CD4-positive, alpha-beta T cell treated with Interleukin-6 for 4 hours (primary cell): ENCODE measurements at places on chromosomes 5 and 9.

DNA sequence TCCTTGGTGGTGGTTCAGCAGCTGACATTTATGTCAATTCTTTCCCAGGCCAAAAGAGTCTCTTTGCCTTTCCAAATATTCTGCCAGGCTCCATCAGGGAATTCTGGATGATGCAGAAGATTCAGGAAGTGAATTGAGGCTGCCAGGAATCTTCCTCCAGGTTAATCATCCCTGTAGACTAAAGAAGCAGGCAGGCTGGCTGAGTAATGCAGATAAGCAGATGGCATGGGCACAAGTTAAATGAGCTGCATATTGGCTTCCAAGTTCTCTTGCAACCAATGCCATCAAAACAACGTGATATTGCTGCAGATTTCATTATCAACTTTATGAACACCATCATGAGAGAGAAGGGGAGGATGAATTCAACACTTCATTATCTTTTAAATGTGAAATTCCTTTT lies 324.5 kb downstream of the KCNN2 start:
- DNase-seq = no peak

DNA sequence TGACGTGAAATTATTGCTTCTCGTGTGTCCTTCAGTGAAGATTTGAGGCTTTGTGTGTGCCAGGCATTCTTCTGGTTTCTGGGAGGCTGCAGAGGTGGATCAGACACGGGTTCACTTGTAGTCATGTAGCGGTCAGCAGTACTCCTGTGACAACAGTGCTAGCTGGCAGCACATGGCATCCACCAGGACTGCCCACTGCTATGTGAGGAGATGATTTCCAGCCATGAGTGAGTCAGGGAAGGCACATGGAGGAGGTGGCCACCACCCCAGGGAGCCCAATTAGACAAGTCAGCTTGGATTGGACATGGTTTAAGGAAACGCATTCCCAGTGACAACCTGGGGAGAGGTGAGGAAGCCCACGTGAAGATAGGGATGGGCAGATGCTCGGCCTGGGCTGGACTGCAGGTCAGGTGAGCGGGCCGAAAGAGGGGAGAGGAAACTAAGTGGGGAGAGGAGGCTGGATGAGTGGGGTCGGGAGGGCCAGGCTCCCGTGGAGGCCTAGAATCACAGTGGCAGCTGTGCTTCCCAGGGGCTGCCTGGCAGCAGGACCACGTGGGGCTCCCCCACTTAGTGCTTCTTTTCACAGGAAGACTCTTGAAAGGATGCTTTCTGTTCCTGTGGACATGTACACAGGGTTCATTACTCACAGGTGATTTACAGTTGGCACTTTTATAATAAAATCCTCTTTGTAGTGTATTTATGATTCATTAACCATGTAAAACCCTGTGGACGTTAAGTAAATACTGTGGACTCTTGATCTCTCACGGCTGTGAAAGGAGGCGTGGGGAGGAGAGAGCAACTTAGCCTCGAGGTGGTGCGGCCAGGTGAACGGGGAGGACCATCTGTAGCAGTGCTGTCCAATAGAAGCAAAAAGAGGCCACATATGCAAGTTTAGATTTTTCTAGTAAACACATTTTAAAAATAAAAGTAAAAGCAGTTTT lies 80.0 kb upstream of the OTULINL start:
- DNase-seq = no peak

DNA sequence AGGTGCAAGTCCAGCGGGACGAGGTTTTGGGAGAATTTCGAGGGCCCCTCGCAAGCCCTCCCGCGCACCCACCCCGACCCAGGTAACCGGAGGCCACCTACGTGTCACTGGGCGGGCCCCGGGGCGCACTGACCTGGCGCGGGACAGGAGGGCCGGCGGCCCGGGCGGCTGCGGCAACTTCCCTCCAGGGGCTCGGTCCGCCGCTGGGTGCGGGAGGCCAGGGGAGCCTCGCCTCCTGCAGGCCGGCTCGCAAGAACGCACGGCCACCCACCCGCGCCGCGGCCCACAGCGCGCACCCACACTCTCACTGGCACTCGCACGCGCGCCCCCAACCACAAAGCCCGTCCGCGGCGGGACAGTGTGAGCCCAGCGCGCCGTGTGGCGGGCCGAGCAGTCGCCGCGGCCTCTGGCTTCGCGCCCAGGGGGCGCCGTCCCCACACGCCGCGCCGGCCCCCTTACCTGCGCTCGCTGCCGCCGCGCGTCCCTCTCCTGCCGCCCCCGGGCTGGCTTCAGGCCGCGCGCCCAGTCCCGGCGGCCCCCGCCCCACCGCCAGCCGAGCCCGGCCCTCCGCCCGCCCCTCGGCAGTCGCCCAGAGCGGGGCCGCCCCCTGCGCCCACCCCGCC lies 451 bp downstream of the LPAR1 start:
- DNase-seq = no peak

DNA sequence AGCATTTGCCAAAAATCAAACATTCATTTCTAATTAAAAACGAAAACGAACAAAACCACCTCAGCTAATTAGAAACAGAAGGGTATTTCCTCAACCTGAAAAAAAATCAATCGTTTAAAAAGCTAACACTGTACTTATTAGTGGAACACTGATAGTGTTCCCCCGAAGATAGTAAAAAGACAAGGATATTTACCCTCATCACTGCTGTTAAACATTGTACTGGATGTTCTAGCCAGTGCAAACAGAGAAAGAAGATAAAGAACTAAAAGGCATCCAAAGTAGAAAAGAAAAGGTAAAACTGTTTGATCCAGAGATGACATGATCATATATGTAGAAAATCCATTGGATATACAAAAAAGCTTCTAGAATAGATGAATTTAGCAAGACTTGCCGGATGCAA lies 508.3 kb downstream of the DMRTA1 start:
- DNase-seq = no peak

GRCh38 chr9:84481231-84481630 lies 140.7 kb upstream of the SLC28A3 start:
- DNase-seq = no peak

GRCh38 chr5:9094582-9094981 lies 451.3 kb downstream of the SEMA5A start:
- DNase-seq = no peak

DNA sequence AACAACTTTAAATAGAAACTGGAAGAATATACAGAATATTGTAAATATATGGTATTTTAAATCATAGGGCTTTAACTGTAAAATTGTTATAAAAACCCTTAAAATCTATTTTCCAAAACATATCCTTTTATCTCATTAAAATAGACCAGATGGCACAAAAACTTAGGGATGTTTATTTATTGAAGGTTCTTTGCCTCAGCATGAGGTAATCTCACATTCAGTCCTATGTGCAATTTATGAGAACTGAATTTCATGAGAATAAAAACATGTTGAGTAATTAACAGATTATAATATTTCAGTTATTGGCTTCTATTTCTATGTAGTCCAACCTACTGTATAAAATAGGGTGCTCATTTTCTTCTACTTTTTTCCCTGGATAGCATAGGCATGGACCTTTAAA lies 329.2 kb upstream of the PRR16 start:
- DNase-seq = no peak

GRCh38 chr9:74415995-74416394 lies 81.1 kb upstream of the RORB start:
- DNase-seq = no peak

DNA sequence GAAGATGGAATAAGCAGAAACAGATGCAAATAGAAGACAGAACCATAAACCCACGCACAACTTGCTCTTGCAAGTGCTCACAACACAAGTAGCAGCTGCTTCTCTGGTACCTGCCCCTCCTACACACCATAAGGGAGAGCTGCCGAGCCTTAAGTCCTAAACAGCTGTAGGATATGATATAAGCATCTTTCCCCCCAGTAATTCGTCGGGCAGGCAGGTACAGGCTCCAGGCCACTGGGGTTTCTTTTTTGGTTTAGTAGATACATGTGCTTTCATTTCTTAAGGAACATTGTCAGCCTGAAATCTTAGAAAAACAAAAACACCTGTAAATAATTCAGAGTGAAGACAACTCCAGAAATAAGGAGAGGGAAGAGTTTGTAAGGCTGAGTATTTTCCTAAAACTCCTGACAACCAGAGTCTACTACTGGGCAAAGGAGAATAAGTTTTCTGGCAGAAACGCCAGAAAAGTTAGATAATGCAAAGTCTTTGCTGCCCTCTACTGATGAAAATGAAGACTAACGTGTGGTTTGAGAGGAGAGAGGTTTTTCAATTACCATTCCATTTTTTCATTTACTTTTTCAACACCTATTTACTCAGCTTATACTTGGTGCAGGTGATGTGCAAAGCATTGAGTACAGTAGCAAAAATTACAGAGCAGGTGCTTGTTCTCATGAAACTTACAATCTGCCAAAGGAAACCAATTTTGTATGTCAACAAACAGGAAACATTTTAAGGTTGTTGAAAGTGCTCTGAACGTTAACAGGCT lies 20.1 kb upstream of the TCERG1 start:
- no peak for DNase-seq

GRCh38 chr9:2023532-2023931 lies 8.4 kb downstream of the SMARCA2 start:
- no peak for DNase-seq

GRCh38 chr9:32490601-32491000 lies 35.4 kb downstream of the RIGI start:
- no peak for DNase-seq

- DNase-seq = no peak
Observed at GRCh38 chr9:100472268-100472667, 681 bp upstream of the TMEFF1 start.

DNA sequence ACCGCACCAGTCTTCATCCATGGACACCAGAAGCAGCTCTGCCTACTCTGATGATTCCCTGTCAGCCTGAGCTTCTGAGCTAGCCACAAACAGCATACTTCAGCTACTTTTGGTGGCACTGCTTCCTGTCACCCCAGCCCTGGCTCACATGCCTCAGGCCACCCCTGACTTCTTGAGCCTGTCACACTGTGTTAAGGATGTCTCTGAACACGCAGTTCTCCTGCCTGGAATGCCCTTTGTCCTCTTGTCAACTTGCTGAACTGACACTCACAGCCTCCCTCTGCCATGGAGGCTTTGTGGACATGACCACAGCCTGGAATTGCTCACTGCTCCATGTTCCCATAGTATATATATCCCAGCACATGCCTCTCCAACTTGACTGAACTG lies 7.2 kb downstream of the MACROH2A1 start:
- DNase-seq = no peak

DNA sequence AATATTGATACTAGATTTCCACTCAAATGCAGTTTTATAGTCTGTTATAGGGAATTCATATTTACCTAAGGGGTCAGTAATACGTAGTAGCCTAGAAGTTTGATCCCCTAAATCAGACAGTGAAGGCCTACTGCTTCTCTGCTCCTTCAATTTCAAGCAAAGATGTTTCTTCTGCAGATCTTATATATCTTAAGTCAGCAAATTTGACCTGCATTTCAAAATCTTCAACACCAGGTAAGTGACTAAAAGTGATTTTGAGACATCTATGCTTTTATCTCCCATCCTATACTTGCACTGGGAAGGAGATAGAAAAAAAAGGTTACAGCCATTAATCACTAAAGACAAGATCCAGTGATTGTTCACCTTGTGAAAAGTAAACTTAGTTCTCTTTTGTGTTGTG lies 363.9 kb downstream of the PTPRD start:
- DNase-seq = no peak

DNA sequence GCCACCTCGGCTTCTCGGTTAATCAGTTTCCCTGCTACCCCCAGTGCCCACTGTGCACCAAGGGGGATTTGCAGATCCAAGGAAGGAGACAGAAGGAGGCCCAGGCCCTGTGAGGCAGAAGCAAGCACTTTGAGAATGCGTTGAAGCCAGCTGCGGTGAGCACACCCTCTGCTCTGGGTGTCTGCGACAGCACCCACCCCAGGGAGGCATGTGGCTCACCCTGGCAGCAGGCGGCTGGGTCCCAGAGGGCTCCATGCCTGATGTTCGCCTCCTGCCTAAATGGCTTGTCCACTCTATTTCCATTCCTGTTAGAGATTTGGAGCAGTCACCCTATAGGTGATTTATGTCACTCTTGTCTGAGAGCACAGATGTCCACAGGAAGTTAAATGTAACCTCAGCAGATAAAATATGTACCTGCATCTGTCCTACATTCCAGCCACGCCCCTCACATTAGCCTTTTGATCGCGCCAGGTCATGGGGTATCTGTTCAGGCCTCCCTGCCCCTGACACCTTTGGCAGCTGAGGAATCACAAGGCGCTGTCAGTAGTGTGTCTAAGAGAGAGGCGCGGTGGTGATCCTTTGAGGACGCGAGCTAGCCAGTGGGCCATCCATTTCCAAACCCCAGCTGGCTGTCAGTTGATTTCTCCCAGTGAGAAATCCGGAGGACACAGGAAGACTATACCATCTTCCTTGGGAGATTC lies 28.1 kb downstream of the PTGES2 start:
- no peak for DNase-seq

- no peak for DNase-seq
Observed at GRCh38 chr9:93120846-93121315, 13.2 kb downstream of the NINJ1 start.
